ENCODE measurements at places on chromosomes 2 and 18.

GRCh38 chr18:3851159-3851558 is 401.2 kb downstream of the TGIF1 start:
- no peak for DNase-seq

DNA sequence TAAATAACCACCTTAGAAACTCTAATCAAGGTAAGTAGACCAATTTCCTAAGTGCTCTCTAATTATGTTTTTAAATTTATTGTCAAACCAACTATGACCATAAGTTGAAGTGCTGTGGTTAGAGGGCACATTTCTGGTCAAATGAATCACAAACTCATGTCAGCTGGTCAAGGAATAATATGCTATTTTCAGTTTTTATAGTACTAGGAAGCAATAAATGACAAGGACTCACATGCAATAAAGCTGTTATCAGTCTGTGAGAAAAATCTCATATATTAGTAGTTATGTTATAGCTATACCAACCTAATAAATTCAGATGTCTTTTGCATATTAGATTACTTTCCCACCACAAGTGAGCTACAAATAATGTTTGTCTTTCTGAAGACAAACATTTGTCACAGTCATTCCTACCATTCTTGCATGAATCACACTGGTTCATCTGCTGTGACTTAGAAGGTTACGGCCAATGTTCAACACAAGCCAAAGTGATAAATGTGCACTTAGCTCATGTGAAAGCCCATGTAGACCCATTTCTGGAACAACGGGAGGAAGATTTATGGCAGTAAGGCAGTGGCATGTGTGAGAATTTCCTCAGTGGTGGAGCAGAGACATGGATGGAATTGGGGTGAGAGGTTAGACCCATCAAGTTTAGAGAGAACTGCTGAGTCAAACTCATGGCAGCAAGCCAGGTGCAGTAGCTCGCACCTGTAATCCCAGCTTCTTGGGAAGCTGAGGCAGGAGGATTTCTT is 27.4 kb upstream of the CCNYL1 start:
- DNase-seq = no peak

DNA sequence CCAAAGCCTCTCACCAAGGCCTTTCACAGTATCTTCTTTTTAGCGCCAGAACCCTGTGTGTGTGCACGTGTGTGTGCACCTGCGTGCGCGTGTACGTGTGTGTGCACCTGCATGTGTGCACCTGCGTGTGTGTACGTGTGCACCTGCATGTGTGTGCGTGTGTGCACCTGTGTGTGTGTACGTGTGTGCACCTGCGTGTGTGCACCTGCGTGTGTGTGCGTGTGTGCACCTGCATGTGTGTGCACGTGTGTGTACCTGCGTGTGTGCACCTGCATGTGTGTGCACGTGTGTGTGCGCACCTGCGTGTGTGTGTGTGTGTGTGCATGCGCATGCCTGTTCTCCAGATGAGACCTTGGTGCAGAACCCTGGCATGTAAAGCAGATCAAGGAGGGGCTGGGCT is 131.4 kb upstream of the HDAC4 start:
- DNase-seq = no peak

GRCh38 chr18:2963048-2963447 is 49.9 kb downstream of the LPIN2 start:
- DNase-seq = peak; percentile 73

GRCh38 chr2:163878718-163879117 is 142.9 kb upstream of the FIGN start:
- DNase-seq = no peak

DNA sequence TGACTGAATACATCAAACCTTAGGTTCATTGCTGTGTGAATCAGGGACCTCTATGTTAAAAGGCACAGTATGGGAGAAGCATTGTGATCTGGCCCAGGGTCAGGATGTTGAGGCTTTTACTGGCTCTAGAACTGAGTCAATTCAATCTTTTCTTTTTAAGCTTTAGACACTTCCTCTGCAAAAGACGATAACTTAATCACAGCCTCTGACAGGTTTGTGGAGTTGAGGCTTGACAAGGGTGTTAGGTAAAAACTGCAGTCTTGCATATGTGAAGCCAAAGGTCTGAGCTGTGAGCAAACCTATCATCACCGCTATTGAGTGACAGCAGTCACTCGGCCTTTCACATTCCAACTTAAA is 17.3 kb upstream of the ARHGAP25 start:
- no peak for DNase-seq

- DNase-seq = no peak
Observed at GRCh38 chr2:39736640-39737039, 42.4 kb downstream of the THUMPD2 start.
